ENCODE measurements at places on chromosomes 2 and 18. TPM values are rescaled to one million over a fixed set of nuclear protein-coding genes. Genes with fewer than 3 reads are reported as not detected.

Gene AP1S3
- 3.1 TPM for polyA plus RNA-seq

Gene CYRIA
- 1.1 TPM for polyA plus RNA-seq

Gene DNAH7
- polyA plus RNA-seq: 0.16 TPM

Gene REG3G
- not detected for polyA plus RNA-seq

- DNase-seq: no peak
Observed at GRCh38 chr2:118091140-118091478, 2.8 kb downstream of the INSIG2 start.

DNA sequence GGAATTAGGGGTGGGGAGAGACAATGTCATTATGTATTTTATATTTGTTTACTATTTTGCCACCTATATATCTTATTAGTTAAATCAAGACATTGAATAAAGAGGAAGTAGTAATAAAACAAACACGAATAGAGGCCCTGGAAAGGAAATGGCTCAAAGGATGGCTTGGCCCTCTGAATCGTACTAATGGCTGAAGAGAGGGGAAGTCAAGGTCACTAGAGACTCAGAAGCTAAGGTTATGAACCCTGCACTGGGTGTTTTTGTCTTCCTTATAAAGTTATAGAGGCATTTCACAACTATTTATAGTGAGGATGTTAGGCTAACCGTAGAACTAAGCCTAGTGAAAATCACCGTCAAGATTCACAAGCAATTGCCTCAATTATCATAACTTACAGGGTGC, 685.9 kb downstream of the ARHGAP15 start:
- no peak for DNase-seq

DNA sequence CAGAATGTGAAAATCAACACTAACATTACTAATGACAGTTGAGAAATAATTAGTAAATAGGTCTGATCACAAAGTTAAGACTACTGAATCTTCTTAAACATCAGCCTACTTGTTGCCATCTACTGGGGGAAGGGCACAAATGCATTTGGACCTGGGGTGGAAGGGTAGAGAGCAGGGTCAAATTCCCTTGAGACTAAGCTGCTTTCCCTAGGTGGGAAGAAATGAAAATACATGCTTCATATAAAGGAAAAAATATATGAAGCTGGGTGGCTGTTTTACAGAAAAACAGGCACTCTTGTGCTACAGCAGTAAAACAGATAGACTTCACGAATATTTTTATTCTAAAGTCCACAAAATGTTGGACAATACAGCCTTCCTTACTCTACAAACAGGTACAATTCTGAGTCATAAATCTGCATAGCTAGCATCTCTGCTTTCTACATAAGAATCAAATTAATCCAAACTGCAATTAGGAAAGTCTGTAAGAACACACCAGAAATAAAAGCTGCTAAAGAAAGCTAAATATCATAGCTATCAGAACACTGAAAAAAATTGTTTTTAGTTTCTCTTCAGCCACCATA, 10.9 kb downstream of the TRIP12 start:
- DNase-seq: no peak
